ENCODE measurements at places on chromosomes 3 and 15.
A peak's percentile ranks its signal among the peaks of the same experiment; 100 is the strongest.

DNA sequence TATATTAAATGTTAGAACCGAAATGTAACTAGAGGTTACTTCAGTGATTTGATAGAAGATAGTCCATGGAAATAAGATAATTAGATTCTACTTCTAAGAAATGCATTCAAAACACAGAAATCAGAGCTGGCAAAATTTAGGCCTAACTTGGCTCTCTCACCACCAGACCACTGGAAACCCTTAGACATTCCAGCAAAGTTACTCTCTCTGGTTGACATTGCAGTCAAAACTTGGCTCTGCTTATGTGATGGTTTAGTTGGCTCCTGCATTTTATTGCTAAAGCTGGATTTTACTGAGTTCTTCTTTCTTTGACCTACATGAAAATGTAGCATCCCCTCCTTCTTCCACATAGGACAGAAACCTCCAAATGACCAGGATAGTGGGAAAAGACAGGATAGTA, 35.4 kb upstream of the CBLB start:
- no peak for DNase-seq

- peak; percentile 27 for DNase-seq
Observed at GRCh38 chr15:91102546-91103330, 2.7 kb downstream of the SV2B start.

GRCh38 chr15:45132844-45133560, 3.2 kb downstream of the DUOX1 start:
- no peak for DNase-seq

DNA sequence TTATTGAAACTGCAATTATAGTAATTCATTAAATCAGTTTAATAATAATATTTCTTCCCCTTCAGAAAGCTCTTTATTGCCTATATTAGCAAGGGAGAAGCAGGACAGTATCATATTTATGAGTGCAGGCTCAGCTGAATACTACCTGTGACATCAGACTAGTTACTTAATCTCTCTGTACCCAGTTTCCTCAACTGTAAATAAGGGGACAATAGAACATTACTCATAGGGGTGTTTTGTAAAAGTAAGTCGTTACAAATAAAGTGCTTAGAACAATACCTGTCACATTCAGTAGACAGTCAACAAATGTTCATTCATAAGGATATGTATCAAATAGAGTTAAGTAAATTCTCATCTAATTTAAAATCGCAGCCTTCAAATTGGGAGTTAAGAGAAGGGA, 12.1 kb upstream of the VPS39 start:
- DNase-seq, result no peak

- no peak for DNase-seq
Observed at GRCh38 chr15:42994546-42994945, 74.0 kb upstream of the TTBK2 start.

DNA sequence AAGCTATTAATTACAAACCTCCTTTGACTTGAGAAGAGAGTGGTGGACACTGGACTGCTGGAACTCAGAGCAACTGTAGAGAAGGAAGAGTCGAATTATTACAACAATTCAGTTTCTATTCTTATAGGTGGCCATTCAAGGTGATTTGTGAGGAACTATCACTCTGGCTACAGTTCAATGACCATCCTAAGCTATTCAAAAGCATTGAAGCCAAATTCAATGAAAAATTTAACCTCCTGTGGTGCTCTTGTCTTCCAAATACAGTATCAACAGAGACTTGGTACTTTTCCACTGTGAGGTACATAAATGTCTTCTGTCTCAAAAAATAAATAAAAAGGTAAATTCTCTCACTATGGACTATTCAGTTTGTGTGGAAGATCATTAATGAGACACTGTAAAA, 513.3 kb upstream of the SEMA6D start:
- no peak for DNase-seq

DNA sequence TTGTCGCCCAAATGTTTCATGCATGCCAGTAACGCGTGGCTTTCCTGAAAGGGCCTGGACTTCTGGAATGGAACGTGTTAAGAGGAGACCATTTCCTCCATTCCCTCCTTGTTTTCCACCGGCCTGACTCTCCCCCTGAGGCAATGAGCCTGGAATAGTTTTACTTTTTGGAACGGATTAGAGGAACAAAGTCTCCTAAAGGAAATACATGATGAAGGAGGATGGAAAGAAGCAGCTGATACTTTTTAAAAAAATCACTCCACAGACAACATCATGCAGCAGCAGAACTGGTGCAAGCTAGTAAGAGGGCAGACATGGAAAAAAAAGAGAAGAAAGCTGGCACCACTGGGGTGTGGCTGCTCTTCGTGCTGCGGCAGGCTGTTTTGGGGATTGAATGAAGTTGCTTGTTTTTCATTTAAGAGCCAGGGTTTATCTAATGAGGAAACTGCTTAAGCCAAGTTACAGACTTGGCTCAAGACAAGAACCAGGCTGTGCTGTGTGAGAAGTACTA, 3.6 kb upstream of the KBTBD12 start:
- no peak for DNase-seq

DNA sequence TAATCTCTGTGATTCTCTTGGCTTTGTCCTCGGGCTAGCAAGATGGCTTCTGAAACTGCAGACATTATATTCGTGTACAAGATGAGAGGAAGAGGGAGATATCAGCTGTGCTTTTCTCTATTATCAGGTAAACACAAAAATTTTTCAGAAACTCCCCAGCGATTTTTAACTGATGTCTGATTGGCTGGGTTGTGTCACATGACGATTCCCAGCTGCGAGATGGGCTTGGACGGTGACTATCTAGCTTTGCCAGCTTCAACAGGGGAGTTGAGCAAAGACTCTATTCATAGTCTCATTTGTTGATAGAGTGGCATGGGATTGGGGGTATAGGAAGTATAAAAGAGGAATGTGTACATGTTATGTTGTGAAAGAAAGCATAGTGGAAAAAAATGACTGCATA, 248.8 kb upstream of the AZI2 start:
- DNase-seq, result no peak

Measured in NCI-H1092 treated with DMSO at 0.1 percent for 48 hours (cell line).